ENCODE measurements at places on chromosomes 3 and 15.

DNA sequence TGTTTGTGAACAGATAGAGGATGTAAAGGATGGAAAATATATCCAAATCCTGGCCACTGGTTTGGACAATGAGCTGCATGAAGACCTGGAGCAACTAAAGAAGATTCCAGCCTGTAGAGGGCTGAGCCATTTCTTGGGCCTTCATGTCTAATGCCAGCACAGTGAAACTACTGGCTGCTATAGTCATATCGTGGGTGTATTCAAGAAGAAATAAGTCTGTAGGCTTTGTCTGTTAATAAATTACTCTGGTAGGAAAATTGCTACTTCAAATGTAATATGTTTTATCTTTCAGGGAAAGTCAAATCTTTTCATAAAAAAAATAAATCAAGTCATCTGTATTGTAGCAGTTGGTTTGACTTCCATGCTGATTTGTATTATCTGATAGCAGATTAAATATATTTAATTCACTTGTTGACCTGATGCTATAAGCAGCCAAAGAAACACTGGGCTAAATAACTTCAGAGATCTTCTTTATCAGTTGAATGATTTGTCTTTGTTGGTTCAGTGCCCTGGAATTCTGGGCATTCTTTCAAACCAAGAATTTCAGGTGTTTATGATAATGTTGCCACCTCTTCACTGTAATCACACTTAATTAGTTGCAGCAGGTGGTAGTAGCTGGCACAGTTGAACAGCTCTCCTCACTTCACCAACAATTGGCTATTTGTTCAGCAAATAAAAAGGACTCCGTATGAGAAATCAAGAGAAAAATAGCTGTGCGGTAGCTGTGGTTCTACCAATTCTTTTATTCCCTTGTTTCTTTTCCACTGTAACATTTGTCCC is 1109.5 kb downstream of the NSUN3 start:
- H3K4me1 ChIP-seq, result no peaks in the 10 kb centered on the region
- no peaks in the 10 kb centered on the region for H3K36me3 ChIP-seq
- DNase-seq, result no peak
- H3K27me3 ChIP-seq, result no peaks in the 10 kb centered on the region
- no peak overlapping the region for H3K27ac ChIP-seq

DNA sequence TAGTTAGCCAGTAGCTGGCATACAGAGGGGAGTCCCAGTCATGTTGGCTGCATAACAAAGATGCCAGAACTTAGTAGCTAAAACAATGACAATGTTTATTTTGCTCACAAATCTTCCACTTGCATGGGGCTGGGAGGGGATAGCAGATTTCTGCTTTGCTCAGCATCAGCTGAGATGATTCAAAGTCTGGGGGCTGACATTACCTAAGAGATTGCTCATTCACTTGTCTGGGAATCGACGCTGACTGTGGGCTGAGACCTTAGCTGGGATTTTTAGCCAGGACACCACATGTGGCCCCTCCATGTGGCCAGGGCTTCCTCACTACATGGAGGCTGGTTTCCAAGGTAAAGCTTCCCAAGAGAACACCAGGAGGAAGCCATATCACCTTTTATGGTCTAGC is 12.7 kb upstream of the CFAP100 start:
- H3K36me3 ChIP-seq, result no peaks in the 10 kb centered on the region
- no peak overlapping the region for H3K4me3 ChIP-seq
- peaks cover 4% of the 10 kb centered on the region for H3K27me3 ChIP-seq
- H3K4me1 ChIP-seq, result no peaks in the 10 kb centered on the region
- no peak overlapping the region for H3K27ac ChIP-seq

DNA sequence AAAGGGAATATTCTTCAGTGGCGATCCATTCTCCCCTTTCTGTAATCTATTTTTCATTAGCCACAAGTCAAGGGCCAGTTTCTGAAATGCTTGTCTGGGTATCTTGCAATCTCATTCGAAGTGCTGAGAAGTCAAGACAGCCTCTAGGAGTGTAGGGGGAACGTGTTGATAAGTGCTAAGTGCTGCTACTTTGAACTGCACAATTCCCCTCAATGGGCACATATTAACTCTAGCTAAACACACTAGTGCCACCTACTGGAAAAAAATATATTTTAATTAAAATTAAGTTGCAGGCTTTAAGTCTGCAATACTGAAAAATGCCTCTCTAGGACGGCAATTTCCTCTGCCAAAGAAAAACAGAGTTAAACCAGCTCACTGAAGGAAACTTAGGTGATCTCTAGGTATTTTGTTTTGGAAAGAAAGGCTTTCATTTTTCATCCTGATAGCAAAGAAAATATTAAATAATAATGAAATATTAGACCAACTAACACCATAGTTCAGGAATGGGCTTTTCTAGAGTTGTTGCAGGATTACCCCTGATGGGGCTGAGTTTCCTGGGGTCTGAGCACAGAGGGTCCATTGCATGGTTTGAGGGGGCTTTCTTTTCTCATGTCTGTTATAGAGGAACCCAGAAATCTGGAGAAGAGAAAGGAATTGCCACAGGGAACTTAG is 181.9 kb upstream of the KBTBD8 start:
- H3K4me1 ChIP-seq, result no peaks in the 10 kb centered on the region
- H3K36me3 ChIP-seq, result no peaks in the 10 kb centered on the region
- H3K27me3 ChIP-seq, result no peaks in the 10 kb centered on the region
- H3K4me3 ChIP-seq, result no peak overlapping the region
- no peak for DNase-seq

DNA sequence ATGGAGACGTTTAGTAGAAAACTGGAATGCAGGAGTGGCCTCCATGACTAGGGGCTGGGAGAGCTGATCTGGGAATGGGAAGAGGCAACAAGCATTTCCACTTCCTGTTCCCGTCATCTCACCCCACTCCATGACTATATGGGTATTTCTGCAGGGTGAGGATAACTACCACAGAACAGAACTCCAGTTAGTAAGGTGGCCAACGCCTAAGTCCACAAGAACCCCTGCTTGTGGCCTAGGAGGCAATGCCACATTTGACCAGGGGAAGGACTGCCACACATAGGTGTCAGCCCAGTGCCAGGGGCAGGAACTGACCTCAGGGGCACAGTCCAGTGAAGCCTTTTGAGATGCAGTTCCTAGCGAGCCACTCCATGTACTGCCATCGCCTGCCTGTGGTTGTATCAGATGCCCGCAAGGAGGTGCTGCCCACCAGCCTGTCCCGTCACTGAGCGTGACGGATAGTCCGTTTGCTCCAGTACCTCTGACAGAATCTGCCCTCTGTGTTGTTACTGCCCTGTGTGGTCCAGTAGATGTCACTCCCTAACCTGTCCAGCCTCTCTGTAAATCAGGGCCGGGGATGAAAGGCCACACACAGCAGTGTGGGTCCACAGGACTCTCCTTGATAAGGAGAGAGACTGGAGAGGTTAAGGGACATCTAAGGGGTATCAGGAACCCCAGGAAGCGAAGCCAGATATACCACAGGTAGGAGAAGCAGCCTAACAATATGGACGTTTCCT is 3.5 kb upstream of the MTFMT start:
- H3K36me3 ChIP-seq, result no peaks in the 10 kb centered on the region
- no peak overlapping the region for H3K27ac ChIP-seq
- peaks cover 5% of the 10 kb centered on the region for H3K4me1 ChIP-seq
- no peaks in the 10 kb centered on the region for H3K27me3 ChIP-seq
- DNase-seq, result no peak

DNA sequence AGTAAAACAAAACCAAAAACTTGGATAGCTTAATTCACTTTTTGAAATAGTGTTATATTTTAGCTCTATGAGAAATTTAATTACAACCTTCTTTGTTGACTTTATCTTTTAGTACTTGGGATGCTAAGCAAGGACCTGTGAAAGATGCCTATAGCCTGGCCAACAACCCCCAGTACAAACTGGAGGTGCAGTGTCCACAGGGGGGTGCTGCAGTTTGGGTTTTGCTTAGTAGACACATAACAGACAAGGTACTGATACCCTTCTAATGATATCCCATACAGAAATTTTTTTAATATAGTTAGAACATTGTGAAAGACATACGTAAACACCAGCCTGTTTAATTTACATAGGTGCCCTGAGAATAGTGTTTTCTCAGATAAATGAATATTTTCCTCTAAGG is 35.3 kb downstream of the CAPN7 start:
- H3K27me3 ChIP-seq, result no peaks in the 10 kb centered on the region
- DNase-seq, result peak; percentile 38
- peaks cover 30% of the 10 kb centered on the region for H3K36me3 ChIP-seq
- H3K4me3 ChIP-seq, result no peak overlapping the region
- H3K4me1 ChIP-seq, result no peaks in the 10 kb centered on the region

GRCh38 chr3:10912786-10913185 is 79.8 kb upstream of the SLC6A1 start:
- H3K27ac ChIP-seq, result no peak overlapping the region
- peaks cover 3% of the 10 kb centered on the region for H3K27me3 ChIP-seq
- H3K36me3 ChIP-seq, result no peaks in the 10 kb centered on the region

DNA sequence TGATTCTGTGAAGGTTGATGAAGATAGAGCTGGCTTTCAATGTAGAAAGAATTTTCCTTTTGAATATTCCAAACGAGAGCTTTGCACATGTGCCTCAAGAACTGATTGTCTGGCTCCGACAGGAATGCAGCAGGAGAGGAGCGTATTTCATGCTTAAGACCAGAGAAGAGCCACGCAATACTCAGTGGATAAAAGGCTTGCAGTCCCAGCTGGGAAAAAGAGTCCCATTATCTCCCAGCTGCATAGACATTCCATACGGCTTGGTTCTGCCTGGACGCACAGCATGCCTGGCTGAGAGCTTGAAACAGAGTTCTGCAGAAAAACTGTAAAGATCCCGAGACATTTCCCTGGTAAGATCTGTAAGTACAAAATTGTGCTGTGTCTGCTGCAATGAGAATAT is at the start of gene CNTN6:
Gene CNTN6 (plus strand): TSS at position 254 of the 400 bp plus-strand sequence. CDS start 54,985 bp downstream, outside the sequence.
- DNase-seq, result no peak
- no peaks in the 10 kb centered on the region for H3K27me3 ChIP-seq
- H3K27ac ChIP-seq, result no peak within 1 kb of the TSS
- no peak within 1 kb of the TSS for H3K4me3 ChIP-seq

DNA sequence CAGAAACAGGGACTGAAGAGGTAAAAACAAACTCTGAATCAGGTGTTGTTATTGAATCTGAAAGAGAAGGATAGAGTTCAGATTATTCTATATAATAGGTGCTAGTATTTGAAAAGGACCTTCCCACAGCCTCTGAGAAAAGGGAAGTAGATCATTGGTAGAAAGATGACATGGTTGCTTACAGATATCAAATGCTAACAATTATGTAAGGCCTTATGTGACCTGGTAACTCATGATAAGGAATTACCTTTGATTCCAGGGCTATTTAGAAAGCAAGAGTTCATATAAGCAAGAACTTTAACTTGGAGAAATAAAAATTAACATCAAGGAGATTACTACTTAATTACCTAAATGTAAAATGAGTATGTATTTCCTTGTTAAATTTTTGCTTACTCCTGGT is 7.6 kb downstream of the SLC27A2 start:
- H3K4me3 ChIP-seq, result no peak overlapping the region
- H3K27me3 ChIP-seq, result no peaks in the 10 kb centered on the region
- no peak for DNase-seq
- no peak overlapping the region for H3K27ac ChIP-seq
- H3K4me1 ChIP-seq, result no peaks in the 10 kb centered on the region

GRCh38 chr3:180926526-180926925 is 14.1 kb downstream of the FXR1 start:
- H3K27ac ChIP-seq, result no peak overlapping the region
- H3K4me1 ChIP-seq, result peaks cover 4% of the 10 kb centered on the region
- no peaks in the 10 kb centered on the region for H3K36me3 ChIP-seq

DNA sequence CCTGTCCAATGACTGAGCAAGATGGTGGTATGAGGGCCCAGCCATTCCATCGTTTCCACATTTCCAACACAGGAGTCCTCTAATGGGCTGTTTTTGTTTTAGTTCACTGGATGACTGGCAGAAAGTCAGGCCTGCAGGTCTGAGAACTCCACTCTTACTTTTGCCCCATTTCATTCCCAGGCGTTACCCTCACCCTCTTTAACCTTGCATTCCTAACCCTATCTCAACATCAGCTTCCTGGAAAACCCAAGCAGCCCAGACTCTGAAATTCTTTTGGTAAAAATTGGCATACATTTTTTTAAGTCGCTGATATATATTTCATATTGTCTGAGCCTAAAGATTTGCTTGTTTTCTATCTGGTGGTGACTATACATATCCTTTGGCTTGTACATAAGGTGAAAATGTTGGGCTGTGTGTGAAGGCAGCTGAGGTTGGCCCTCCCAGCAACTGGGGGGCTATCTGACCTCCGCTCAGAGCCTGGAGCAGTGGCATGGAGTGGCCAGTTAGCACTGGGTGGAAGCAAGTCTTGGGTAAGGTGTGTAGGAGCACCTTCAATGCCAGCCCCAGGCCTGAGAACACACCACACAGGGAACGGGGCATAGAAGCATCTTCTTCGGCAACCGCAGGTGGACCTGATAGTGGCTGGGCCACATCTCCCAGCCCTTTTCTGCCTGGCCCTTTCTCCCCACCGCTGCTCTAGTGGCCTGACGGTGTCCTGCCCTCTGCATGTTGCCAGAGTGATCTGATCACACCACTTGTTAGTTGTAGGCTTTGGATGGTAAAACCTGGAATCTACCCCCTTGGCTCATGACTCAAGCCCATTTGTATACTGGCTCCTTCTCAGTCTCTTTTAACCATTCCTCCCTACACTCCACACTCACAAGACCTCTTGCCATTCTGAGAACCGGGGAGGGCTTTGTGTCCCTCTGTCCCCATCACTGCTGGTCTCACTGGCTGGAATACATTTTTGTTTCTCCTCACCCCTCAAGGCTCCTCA is 50.0 kb downstream of the AMOTL2 start:
- H3K4me3 ChIP-seq, result no peak overlapping the region
- no peak overlapping the region for H3K27ac ChIP-seq
- DNase-seq, result no peak
- H3K27me3 ChIP-seq, result no peaks in the 10 kb centered on the region
- H3K4me1 ChIP-seq, result no peaks in the 10 kb centered on the region

DNA sequence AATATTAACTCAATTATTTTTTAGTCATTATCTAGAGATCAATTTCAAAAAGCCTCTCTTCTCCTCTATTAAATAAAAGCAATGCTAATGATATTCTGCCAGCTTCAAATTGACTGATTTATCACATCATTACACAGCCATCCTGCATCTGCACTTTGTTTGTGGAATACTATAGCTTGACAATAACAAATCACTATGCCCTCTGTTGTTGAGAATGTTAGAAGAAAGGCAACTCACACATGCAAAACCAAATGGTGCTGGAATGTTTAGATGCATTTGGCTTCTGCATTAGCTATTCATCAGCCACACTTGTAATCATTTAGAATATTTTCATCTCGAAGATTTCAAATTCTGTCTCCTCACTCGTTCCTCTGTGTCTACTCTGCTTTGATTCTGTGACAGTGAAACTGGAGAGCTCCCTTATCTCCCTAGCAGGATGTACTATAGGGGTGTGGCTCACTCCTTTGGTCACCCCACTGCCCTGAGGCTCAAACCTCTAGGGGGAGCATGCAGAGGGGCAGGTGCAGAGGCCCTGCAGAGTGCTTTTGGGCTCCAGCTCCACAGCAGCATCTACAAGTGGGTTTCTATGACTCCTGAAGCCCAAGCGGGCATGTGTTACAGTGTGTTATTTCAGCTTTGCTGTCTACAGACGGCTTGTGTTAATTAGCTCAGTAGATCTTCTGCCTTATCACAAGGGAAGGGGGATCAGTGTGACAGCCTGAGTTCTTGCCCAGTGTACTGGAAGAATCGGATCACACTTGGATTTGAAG is 454.1 kb upstream of the BCHE start:
- DNase-seq, result no peak
- no peaks in the 10 kb centered on the region for H3K36me3 ChIP-seq
- no peaks in the 10 kb centered on the region for H3K27me3 ChIP-seq
- no peak overlapping the region for H3K4me3 ChIP-seq

Data from effector memory CD4-positive, alpha-beta T cell (primary cell).